Activated CD4-positive, alpha-beta memory T cell treated with anti-CD3 and anti-CD28 coated beads for 36 hours (primary cell): ENCODE measurements at places on chromosomes 2 and 18. TPM values are rescaled to one million over a fixed set of nuclear protein-coding genes. Genes with fewer than 3 reads are reported as not detected.
A peak's percentile ranks its signal among the peaks of the same experiment; 100 is the strongest.

GRCh38 chr2:56729212-56729611 is 545.4 kb downstream of the CCDC85A start:
- DNase-seq = no peak

Gene SERPINB7
- not detected for total RNA-seq

Gene FOXD4L1
- total RNA-seq = not detected

- DNase-seq = no peak
These were observed 78.9 kb upstream of the TXNDC2 start for GRCh38 chr18:9806905-9807304.

- no peak for DNase-seq
These were observed 577 bp upstream of the TANC1 start for GRCh38 chr2:158967731-158968395.

GRCh38 chr2:231421051-231421580 is 25.6 kb downstream of the B3GNT7 start:
- DNase-seq = no peak

Gene DPP10
- total RNA-seq = not detected

GRCh38 chr18:74499633-74500032 is 3.5 kb downstream of the CNDP2 start:
- peak; percentile 65 for DNase-seq

Gene SH3RF3
- 0.33 TPM for total RNA-seq

- DNase-seq = peak; percentile 62
These were observed 88.4 kb downstream of the BCL2L11 start for GRCh38 chr2:111209045-111209514.

- no peak for DNase-seq
These were observed 309.5 kb upstream of the STON1 start for GRCh38 chr2:48220501-48220900.

Gene SERPINB8
- total RNA-seq = 14.6 TPM

Gene LOXL3
- 1.1 TPM for total RNA-seq

Gene GATA6
- total RNA-seq = 0.10 TPM

Gene CFAP65
- total RNA-seq = not detected

DNA sequence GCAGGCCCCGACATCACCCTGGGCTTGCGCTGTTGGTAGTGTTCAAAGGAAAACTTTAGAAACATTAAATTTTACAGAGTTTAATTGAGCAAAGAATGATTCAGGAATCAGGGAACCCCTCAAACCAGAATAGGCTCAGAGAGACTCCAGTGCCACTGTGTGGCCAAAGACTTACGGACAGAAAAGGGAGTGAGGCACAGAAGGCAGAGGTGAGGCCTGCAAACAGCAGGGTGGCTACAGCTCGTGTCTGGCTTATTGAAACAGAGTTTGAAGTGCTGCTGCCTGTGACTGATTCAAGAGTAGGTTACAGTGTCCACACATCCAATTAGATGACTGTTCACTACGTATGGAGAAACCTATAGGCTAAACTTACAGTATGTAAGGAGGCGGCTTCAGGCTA is 2.4 kb upstream of the CTDP1 start:
- no peak for DNase-seq

DNA sequence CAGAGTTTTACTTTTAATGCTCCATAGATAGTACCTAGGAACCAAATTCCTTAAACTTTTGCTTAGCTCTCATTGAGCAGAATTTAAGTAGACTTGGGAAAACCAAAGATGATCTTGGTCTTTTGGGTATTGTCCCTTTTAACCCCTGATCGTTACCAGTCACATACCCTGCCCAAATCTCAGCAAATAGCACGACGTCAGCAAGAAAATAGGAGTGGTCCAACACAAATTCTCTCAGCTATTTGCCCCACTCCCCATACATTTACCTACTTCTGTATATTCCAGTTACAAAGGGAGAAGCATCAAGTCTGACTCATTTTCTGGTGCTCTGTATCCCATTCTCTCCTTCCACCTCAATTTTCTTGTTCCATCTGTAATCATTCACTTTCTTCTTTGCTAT is 387.3 kb downstream of the CCDC85A start:
- no peak for DNase-seq

Gene GRHL1
- total RNA-seq = 1.1 TPM

GRCh38 chr18:24811950-24812681 is 351.7 kb downstream of the HRH4 start:
- no peak for DNase-seq

- DNase-seq = no peak
These were observed 53.2 kb upstream of the MAT2A start for GRCh38 chr2:85485815-85486214.

Gene CYP27C1
- total RNA-seq = not detected

GRCh38 chr2:202765436-202765835 is 106.1 kb downstream of the ICA1L start:
- no peak for DNase-seq

DNA sequence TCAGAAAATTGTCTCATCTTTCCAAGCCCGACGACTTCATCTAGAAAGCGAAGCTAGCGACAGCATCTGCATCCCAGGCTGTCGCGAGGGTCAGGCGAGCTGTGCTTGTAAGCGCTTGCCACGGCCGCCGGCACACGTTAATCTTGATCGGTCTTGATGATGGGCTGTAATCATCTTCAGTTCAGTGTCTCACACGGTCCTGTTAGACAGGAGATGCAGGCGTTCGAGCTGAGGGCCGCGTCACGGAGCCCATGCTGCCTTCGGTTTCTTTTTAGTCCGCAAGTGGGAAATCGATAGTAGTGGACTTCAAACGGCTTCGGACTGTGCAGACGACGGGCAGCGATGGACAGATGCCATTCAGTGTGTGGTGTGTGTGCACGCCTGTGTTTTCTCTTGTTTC is 43.6 kb downstream of the ADI1 start:
- no peak for DNase-seq

Gene IL18R1
- total RNA-seq = 26.6 TPM

DNA sequence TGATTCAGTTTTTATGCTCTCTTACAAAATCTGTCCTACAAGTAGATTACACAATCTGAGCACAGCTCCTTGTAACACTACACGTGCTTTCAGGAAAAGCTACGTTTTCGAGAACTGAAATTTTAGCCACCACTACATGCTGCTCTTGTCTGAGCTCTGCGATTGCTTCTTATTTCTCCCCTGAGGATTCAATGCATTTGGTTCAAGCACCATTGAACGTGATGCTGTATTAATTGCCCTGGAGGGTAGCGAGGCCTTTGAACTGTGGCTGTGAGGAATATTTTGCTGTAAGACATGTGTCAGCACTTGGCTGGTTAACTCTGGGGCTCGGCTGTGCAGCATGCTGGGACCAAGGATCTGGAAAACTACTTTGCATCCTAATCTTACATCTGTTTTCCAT is 405.8 kb downstream of the EPHA4 start:
- DNase-seq = no peak

Gene CROCC2
- total RNA-seq = not detected

Gene GALNT14
- total RNA-seq = 0.44 TPM

GRCh38 chr18:23257137-23257536 is 121.9 kb downstream of the CABLES1 start:
- DNase-seq = no peak

Gene CYP1B1
- total RNA-seq = 3.3 TPM

Gene CPO
- total RNA-seq = not detected

DNA sequence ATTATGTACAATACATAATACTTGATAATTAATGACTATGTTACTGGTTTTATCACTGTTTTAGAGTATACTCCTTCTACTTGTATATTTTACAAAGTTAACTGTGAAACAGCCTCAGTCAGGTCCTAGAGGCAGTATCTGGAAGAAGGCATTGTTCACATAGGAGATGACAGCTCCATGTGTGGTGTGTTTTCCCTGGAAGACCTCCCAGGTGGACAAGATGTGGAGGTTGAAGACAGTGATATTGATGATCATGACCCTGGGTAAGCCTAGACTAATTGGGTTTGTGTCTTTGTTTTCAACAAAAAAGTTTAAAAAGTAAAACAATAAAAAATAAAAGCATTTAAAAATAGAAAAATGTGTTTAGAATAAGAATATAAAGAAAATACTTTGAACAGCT is 96.4 kb downstream of the TRIB2 start:
- no peak for DNase-seq

Gene FAM124B
- 0.40 TPM for total RNA-seq

Gene OSBPL6
- 1.5 TPM for total RNA-seq

DNA sequence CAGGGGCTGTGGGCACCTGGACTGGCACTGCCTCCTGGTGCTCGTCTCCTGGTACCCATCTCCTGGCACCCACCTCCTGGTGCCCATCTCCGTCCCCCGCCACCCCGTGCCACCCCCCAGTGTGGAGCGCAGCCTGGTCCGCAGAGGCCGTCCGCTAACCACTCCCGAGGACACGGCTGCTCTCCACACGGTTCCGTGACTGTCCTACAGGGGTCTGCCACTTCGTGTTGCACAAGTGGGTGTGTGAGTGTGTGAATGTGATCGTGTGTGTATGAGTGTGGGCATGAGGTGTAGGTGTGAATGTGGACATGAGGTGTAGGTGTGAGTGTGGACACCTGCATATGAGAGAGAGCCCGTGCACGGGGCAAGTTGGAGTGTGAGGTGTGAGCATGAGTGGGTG is 119.4 kb upstream of the HS6ST1 start:
- no peak for DNase-seq

DNA sequence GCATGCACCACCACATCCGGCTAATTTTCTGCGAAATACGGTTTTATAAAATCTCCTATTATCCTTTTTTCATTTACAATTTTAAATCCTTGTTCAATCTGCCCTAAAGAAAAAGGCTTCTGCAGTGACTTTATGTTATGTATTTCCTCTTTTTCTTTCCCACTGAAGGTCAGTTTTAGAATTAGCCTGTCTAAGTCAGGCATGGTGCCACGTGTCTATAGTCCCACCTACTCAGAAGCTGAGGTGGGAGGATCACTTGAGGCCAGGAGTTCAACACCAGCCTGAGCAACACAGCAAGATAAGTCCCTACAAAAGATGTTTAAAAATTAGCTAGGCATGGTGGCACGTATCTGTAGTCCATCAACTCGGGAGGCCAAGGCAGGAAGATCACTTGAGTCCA is 39.8 kb upstream of the TNFRSF11A start:
- DNase-seq = no peak

Gene YWHAQ
- 541 TPM for total RNA-seq

GRCh38 chr2:54522624-54523281 is 66.6 kb downstream of the SPTBN1 start:
- DNase-seq = peak; percentile 64

GRCh38 chr2:102310964-102311640 is at the start of gene IL1RL1:
Gene IL1RL1, plus strand, starts transcription at chr2:102311563. Its CDS starts 26,702 bp downstream, at chr2:102338265.
- DNase-seq = no peak

DNA sequence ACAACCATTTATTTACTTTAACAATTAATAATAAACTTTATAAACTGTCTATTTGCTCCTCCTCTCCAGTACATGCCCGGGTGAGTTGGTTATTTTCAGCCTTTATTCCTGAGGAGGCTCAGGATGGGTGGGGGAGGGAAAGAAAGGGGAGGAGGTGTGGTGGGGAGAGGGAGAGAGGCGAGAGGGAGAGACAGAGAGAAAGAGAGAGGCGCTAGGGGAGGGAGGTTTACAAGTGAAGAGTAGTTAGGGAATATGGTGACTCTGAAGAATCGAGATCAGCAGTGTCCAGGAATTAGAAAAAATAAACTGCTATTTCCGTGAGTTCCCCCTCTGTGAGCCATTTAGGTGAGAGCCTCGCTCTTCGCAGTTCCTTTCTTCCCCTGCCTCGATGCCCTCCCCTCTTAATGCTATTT is 138.9 kb downstream of the MEIS1 start:
- DNase-seq = no peak

Gene SCYGR2
- not detected for total RNA-seq

Gene IKZF2
- 9.1 TPM for total RNA-seq

GRCh38 chr2:187942876-187943275 is 348.8 kb upstream of the GULP1 start:
- DNase-seq = no peak

GRCh38 chr18:54052732-54053429 is 171.6 kb downstream of the MBD2 start:
- DNase-seq = no peak

- DNase-seq = peak; percentile 38
These were observed 5.0 kb downstream of the ARL4C start for GRCh38 chr2:234491897-234492296.
